Stimulated activated CD4-positive, alpha-beta T cell treated with anti-CD3 and anti-CD28 coated beads, Interleukin-12 subunit alpha, Interleukin-12 subunit beta, amount 100 ng/mL, for 48 hours (primary cell): ENCODE measurements at places on chromosomes 5 and 9.

- DNase-seq: no peak
These were observed 93.3 kb downstream of the KIAA0825 start for GRCh38 chr5:94524841-94525697.

GRCh38 chr9:83065233-83065632, 2.3 kb upstream of the RASEF start:
- no peak for DNase-seq

DNA sequence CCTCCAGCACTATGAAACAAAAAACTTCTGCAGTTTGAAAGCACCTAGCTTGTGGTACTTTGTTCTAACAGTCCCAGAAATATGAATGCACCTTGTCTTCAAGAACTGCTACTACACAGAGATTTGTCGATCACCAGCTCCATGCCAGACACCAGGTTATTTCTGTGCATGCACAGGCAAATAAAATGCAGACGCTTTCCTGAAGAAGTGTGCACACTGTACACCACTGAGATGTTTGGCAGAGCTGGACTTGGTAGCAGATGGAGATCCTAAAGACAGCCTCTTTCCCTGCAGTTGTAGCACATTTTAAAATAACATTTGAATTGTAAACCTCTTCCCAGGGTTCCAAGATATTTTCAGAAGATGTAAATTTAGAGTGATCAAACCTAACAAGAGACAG, 730.0 kb downstream of the MTRR start:
- no peak for DNase-seq

- no peak for DNase-seq
These were observed 17.2 kb upstream of the RANBP17 start for GRCh38 chr5:170844651-170845050.

DNA sequence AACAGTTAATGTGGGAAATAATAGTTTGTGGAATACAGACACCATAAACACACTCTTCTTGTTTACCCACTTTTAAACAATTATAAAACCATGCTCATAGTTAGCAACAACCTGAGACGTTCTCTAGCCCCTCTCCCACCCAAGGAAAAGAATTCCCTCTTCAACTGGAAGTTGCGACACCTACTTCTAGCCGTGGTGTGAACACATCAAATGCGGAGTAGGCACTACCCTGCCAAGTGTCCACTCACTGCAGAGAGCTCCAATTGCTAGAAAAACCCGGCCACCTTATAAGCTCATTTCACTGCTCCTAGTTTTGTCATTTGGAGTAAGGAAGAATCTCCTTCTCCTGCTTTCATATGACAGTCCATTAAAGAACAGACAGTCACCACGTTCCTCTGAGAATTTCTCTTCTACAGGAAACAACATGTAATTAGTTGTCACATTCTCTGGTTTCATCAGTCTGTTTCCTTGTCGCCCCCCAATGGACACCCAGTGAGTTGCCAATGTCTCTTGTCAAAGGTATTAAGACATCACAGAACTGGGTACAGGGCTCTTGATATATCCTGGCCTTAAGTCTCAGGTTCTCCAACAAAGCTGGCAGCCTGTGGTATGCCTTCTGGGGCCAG, 47.3 kb downstream of the PRLR start:
- peak; percentile 22 for DNase-seq

GRCh38 chr9:109945573-109945972, 165.6 kb downstream of the PALM2AKAP2 start:
- no peak for DNase-seq

DNA sequence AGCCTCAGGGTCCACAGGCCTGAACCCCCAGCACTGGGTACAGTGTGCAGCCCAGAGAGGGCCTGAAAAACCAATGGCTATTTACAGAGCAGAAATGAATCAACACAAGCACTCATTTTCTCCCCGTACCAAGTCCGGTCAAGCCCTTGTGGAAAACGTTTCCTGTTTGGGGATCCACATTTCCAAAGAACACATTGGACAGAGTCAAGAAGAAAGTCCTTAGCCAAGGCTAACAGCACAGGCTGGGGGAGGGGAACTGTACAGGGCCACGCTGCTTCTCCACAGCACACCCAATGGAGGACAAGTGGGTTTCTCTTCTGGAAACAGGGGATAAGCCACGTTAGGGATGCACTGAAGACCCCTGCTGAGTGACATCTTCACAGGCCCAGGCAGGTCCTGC, 62.3 kb downstream of the NSUN2 start:
- DNase-seq: no peak

DNA sequence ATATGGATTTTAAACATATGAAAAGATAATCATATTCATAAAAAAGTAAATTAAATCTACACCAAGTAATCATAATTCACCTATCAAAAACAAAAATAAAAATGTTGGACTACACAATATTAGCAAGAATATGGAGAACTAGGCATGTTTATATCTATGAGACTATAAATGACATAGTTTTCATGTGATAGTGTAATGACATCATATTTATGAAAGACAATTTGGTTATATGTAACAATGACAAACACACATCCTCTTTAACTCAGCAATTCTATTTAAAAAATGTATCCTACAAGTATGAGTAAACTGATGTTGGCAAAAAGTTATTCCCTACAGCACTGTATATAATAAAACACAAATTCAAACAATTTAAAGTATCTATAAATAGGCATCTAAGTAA, 312.3 kb downstream of the EDIL3 start:
- DNase-seq: no peak

DNA sequence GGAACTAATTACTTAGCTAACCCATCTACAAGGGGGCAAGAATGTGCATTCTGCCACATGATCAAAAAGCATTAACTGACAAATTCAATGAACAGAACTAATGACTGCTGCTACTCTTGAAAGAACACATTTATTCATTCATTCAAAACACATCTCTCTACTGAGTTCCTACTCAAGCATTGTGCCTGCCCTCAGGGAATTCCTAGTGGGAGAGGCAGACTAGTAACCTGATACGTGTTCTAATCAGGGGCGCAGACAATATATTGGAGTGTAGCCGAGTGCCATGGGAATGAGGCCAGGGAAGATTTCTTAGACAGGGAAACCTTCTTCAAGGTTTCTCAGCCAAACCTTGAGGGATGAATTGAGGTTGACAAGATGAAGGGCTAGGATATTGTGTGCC, 56.7 kb upstream of the PAPPA start:
- DNase-seq: no peak

- no peak for DNase-seq
These were observed at the start of gene TENT4A for GRCh38 chr5:6713274-6714225. Gene TENT4A, plus strand, starts transcription at chr5:6713432. Its CDS starts 552 bp downstream, at chr5:6713984.

DNA sequence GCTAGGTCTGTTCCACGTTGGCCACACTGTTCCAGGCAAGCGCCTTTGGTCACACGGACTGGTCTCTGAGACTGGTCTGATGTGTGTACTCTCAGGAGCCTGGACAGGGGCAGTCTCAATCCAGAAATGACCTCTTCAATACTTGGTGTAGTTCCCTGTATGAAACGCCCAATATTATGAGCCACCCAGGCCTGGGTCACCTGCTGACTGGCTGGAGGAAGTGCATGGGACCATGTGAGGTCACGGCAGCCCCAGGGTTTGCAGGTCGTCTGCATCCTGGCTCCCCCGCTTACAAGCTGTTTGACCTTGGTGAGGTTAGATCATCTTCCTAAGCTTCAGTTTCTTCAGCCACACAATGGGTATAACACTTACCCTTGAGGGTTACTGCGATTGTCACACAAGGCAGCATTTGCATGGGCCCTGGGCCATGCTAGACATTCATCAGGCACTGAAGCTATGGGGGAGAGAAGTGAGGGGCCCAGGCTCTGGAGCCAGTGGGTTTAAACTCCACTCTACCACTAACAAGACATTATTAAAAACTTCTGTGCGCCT, 5.2 kb upstream of the GRHPR start:
- no peak for DNase-seq

DNA sequence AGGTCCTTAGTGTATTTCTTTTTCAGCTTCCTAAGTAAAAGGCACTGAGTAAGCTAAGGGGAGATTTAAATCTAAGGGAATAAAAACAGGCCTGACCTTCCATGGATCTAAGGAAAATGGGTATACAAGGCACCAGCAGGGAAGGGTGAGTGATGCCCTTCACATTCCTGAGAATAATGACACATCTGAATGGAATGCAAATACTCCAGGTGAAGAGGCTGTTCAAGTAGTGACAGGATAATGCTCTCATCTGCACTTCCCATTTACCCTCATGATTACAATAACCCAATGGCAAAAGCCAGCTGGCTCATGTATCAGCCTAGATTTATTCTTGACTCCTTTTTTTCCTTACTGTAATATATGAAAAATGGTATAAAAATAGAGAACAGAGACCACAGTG, 216.2 kb upstream of the ACTBL2 start:
- DNase-seq: no peak

- DNase-seq: no peak
These were observed 791 bp downstream of the SLC2A8 start for GRCh38 chr9:127397646-127398274.

DNA sequence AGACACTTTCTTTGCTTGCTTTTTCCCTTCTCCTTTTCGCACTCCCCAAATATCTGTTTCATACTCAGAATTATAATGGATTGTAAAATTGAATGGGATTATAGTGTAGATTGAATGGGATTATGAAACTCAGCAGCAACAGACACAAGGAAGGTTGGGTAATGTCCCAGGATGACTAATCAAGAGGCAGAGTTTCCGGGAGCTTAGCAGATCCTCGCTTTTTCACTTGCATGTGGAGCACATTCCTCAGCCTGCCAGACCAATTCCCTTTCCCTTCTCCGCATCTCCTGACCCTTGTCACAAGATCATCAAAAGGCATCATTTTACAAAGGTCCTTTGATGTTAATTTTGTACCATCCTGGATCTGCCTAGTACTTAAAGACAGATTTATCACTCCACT, 55.1 kb upstream of the SLC1A1 start:
- no peak for DNase-seq

DNA sequence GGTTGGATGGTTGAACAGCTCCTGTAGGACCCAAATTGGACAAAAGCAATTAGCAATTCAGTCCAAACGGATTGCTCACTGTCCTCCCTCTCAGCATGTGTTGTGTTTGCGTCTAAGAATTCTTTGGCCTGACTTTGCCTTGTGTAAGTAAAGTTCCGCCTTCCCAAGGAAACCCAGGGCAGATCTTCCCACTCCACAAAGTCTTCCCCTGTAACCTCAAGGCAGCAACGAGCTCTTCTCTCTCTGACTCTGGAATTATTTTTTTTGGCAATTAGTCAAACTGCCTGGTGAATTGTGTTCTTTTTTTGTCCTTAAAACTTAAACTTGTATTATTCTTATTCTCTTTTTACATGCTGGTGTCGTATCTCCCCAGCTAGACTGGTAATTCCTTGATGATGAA, 20.7 kb upstream of the BASP1 start:
- DNase-seq: no peak

GRCh38 chr5:1387876-1388275, 43.0 kb upstream of the CLPTM1L start:
- DNase-seq: no peak

GRCh38 chr9:114774524-114774923, 31.3 kb downstream of the TNFSF15 start:
- no peak for DNase-seq

DNA sequence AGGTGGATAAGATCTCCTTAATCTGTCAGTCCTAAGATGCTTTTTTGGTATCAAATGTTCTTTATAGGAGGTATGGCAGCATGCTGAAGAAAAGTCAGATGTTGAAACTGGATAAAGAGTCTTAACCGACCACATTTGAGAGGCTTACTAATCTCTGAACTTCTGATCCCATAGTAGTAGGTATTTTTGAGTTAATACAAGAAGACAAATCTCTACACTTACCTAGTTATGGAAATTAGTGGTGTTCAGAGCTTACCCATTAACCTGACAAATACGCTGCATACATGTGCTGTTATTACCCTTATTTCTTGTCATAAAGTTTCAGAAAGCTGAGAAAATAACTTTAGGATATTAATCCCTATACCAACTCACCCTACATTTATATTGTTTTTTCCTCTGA, 83.0 kb downstream of the ISL1 start:
- DNase-seq: no peak

DNA sequence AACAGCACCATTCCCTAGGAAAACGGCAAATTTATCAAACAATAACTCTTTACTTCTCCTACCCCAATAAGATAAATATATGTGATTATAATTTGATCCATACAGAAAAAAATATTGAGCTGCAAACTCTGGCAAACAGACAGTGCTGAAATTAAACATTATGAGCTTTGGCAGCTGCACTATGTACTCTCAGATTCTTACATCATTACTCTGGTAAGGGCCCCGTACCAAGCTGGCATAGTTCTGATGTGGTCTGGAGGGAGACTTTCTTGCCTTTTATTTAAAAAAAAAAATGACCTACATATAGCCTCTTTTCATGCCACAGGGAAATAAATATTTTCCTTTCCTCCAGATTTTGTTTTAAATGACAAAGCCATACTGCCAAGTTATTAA, 95.0 kb downstream of the NR6A1 start:
- DNase-seq: no peak

GRCh38 chr9:13461414-13461991, 182.0 kb upstream of the MPDZ start:
- DNase-seq: no peak

- no peak for DNase-seq
These were observed 48.7 kb downstream of the TIMD4 start for GRCh38 chr5:156914371-156914737.

- no peak for DNase-seq
These were observed 6.2 kb upstream of the FYB1 start for GRCh38 chr5:39225405-39226099.

GRCh38 chr5:5314626-5315025, 107.9 kb upstream of the ICE1 start:
- no peak for DNase-seq

DNA sequence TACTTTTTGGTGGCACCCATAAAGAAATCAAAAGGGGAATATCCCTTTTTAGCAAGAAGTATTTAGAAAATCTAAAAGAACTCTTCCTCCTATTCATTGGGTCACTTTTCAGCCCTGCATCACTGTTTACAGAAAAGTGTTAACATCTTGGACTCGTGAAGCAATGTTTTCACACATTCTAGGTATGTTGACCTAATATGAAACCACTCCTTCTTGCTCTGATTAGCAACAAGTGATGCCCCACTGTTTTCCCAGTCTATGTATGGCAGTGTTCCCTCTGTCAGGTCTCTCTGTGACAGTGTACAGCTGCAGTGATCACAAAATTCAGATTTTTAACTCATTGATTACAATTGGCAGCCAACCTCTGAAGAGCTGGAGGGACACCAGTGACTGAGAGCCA, 148.2 kb upstream of the SLC12A2 start:
- no peak for DNase-seq

DNA sequence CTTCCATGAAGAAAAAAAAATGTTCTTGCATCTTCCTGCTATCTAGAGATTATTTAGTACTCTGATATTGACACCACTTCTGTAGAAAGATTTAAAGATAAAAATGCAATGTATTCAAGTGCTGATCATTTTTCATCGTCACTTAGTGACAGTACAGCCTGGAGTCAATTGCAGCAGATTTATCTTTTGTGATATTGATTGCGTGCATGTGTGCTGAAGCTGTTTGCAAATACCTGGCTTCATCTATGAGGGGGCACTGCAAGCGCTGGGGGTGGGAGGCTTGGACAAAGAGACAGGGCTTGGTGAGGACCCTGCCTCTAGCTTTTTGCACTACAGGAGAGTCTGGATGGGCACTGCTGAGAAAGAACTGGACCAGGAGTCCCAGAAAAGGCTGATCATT, 38.0 kb upstream of the MED27 start:
- DNase-seq: no peak
